ENCODE measurements at places on chromosomes 6 and 20.

DNA sequence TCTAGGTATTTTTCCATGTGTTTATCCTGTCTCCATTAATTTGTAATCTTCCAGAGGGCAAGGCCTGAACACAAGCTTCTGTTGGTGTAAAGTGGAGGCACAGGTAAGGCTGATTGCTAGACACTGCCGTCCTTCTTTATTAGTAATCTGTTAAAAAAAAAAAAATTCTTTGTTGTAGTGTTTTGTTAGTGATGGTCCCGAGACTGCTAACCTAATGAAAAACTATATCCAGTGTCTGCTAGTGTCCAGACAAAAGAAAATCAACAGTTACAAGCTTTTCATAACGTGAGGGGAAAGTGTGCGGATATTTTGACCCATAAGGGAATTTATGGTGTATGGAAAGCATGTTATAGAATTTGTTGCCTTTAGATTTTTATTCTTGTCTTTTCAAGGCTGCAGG, 4.2 kb upstream of the HIVEP1 start:
- DNase-seq: no peak

DNA sequence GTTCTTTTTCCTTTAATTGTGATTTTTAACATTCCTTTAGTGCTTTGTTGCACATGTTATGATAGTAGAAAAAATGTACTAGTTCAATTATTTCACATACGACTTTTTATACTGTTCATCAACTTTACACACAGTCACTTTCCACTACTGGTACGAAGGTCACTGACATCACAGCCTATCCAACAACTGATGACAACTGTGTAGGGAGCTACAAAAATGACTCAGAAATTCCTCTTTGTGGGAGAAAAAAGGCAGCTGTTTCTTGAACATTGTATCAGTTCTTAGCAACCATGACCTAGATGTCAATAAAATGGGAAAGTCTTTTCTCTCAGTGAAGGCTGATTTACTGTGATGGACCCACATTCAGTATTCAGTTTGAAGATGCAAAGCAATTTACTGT, 7.0 kb upstream of the ID4 start:
- DNase-seq: no peak

DNA sequence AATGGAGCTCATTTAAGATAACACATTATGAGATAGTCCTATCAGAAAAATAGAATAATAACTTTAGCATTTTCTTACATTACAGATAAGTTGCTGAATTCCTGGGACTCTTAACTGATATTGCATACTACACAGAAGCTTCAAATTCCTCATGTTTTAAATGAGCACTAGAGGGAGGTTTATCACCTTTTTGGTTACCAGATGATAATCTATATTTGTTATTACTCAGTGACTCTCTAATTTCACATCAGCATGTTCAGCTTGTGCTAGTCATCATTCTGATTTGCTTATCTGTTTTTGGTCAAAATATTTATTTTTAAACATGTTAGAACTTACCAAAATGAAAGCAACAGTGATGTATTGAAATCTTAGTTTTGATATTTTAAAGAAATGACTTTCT, 20.5 kb upstream of the GJA10 start:
- no peak for DNase-seq

- DNase-seq: no peak
Observed at GRCh38 chr20:50038574-50038991, 55.8 kb downstream of the SNAI1 start.

GRCh38 chr6:1605893-1606779, 3.6 kb upstream of the FOXC1 start:
- no peak for DNase-seq

DNA sequence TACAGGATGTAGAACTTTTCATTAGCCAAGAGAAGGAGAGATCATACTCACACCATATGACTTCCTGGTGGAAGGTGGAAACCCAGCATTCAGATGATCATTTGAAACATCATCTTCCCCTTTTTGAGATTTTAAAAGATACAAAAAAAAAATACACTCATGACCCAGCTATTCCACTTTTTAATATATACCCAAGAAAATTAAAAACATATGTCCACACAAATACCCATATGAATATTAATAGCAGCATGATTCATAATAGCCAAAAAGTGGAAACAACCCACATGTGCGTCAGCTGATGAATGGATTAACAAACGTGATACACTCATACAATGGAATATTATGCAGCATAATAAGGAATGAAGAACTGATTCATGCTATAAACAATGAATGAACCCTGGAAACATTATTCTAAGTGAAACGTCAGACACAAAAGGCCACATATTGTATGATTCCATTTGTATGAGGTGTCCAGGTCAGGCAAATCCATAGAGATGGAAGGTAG, 130.0 kb upstream of the SGK1 start:
- DNase-seq: no peak

GRCh38 chr6:49454787-49455709, 8.0 kb downstream of the MMUT start:
- no peak for DNase-seq

GRCh38 chr6:149560736-149561135, 5.4 kb upstream of the GINM1 start:
- no peak for DNase-seq
